ENCODE measurements at places on chromosomes 2 and 18.

GRCh38 chr2:12501469-12502158 lies 215.1 kb upstream of the TRIB2 start:
- no peak for DNase-seq

DNA sequence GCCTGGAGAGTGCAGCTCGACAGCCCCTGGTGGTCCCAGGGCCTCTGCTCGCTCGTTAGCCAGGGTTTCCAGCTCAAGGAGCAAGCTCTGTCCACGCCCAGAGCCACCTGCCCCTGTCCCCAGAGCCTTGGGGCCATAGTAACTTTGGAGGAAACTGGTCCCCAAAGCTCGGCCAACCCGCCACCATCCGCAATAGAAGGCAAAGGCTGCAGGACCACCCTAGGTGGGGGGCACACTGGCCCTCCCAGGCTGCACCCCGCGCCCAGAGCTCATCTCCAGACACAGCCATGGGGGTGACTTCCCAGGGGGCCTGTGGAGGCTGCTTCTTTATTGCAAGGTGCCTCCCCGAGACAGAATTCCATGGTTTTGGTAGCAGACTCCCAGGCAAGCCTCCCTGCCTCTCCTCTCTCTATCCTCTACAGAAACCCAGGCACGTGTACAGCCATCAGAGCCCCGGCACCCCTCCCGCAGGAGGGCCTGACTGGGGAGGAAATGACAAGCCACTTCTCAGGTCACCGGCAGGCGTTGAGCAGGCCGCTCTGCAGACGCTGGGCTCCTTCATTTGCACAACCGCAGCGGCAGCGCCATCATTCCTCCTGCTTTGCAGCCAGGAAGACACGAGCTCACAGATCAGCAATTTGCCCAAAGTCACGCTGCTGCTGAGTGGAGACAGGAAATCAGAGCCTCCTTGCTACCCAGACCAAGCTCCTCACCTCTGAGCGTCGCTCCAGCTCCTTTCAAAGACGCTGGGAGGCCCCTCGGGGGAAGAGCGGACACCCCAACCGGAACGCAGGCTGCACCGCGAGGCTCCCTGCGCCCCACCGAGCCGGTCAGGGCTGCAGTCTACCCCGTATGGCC lies 80.2 kb downstream of the NDUFA10 start:
- DNase-seq = no peak

GRCh38 chr2:134284119-134284670 lies 30.3 kb downstream of the MGAT5 start:
- no peak for DNase-seq

- no peak for DNase-seq
These were observed 10.4 kb downstream of the CERKL start for GRCh38 chr2:181646415-181646987.

GRCh38 chr18:23143016-23143814 lies 7.9 kb downstream of the CABLES1 start:
- no peak for DNase-seq

- no peak for DNase-seq
These were observed 31.8 kb downstream of the CDC42EP3 start for GRCh38 chr2:37639631-37640030.

DNA sequence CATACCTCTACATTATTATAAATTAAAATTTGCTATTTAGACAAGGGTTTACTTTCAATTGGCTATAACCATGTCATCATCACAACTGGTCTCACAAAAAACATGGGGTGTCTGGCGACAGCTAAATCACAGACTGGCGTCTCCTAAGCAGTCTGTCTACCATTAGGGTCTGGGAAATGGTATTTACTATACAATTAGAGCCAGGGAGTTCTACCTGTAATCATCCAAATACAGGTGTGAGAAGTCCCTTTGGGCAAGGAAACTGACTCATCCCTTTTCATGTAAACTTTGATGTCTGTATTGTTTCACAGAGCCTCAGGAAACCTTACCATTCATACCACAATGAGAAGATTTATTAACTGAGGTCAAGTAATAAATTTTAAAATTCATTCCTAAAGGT lies 126.7 kb downstream of the OLA1 start:
- DNase-seq = no peak

GRCh38 chr2:241300000-241300399 lies 15.5 kb downstream of the HDLBP start:
- no peak for DNase-seq

DNA sequence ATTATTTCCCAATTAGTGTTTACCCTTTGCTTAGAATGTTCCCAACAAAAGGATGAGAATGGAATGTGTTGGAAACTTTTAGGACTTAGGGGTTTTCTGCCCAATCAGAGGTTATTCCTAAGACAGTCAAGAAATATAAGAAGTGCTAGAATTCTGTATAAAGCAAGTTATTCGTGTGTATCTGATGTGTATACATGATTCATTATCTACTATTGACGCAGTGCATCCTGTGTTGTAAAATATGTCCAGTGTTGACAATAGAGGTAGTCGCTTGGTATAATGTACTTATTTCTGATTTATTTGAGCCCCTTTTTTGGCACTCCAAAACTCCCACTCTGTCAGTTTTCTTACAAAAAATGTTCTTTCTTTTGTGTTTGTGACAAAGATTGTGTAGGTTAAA lies 881 bp downstream of the PIKFYVE start:
- no peak for DNase-seq

DNA sequence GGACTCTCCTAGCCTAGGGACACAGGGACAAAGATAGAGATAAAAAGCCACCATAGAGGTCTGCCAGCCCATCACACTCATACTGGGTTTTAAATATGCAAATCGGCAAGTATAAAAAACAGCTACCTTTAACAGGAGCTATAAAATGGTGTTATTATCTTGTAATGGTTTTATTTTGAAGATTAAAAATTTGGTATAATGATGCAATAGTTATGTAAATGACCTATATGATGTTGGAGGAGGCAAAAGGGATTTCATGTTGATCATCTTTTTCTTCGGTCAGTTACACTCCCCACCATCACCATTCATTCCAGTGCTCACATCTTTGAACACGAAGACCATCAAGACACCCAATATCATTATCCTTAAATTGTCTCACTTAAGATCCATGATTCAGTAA lies 11.2 kb downstream of the ZNF521 start:
- DNase-seq = no peak

DNA sequence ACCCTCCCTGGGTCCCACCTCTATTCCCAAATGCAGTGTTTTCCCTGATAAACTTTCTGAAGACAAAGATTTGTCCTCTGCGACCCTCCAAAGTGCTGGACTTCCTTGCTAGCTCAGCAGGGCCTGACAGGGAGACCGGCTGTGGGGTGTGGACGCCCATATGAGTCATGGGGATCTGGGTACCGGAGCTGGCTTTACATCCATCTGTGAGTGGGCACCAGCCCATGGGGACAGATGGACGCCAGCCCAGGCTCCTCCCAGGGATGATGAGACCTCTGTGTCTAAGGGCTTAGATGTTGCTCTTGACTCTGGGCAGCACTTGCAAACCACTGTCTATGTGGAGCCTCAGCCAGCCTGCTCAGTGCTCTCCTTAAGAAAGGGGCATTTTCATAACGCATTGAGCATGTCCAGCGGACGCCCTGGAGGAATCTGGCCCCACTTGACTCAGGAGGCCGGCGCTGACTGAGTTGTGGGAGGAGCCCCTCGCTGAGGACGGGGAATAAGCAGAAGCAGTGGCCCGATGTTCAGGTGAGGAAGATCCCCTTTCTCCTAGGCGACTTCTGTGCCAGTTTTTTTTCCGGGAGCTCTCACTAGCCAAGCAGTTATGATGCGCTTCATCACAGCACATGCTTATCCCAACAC lies 229.4 kb upstream of the MYT1L start:
- no peak for DNase-seq

DNA sequence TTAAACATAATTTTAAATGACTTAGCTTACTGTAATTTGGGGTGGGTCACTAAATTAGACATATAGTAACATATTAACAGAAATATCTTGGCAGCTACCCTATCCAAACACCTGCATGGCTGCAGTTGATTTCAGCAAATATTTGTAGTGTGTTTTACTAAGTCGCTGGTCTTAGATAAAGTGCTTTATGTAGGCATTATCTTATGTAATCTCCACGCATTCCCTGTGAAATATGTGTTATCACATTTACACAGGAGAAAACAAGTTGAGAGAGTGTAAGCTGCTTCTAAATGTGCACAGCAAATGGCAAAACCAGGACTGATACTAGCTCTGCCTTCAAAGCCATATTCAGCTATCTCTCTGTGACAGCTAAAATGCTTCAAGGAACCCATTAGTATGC lies 72.0 kb downstream of the NYAP2 start:
- DNase-seq = no peak

DNA sequence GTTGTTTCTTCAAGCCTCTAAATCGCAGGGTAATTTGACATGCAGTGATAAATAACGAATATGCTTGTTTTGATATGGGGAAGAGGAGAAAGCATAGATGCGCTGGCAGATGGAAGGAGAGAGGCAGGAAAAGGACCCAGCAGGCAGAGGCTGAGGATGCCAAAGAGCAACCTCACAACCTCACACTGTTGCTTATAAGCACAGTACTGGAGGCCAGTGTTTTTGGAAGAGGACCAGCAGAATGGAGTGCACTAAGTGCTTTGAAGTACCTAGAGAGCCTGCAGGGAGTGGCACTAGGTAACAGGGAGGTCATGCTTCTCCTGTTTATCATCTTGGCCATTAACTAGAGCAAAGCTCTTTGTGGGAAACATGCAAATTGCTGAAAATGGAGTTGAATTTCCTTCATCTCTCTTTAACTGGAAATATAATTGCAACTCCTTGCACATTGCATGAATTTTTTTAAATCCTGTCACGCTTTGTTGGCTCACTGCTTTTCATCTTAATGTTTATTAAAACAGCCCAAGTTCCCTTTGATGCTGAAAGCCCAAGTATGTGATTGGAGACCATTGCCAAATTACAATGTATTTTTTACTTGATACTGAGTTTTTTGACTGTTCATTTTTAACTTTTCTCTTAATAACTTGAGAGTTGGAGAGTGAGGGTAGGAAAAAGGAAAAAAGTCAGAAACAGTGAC lies 236.4 kb downstream of the LRRTM1 start:
- DNase-seq = no peak

DNA sequence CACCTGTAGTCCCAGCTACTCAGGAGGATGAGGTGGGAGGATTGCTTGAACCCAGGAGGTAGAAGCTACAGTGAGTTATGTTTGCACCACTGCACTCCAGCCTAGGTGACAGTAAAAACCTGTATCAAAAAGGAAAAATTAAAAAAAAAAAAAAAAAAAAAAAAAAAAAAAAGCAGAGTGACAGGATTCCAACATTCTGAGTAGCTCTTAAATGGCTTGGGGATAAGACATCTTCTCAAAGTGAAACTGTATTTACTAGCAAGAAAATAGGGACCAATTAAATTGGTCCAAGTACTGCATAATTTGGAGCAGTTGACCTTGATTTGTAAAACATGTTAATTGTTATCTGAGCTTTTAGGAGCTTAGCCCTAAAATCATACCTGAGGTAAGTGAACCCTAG lies 65.7 kb upstream of the TMEM247 start:
- no peak for DNase-seq

GRCh38 chr2:28219138-28219537 lies 173.5 kb upstream of the FOSL2 start:
- no peak for DNase-seq

Data from NCI-H526 (cell line).